Adipose tissue (tissue), 3 donors: ENCODE measurements at places on chromosomes 1 and 21. TPM values are rescaled to one million over a fixed set of nuclear protein-coding genes. Genes with fewer than 3 reads are reported as not detected.

B3GALNT2 gene
- 7.9 TPM for polyA plus RNA-seq

C1QC gene
- polyA plus RNA-seq = 138 TPM

MACO1 gene
- 6.4 TPM for polyA plus RNA-seq

CD1D gene
- polyA plus RNA-seq = not detected

RIPPLY3 gene
- polyA plus RNA-seq = 0.02 TPM

AGMAT gene
- 0.21 TPM for polyA plus RNA-seq

RPTN gene
- not detected for polyA plus RNA-seq

RXFP4 gene
- polyA plus RNA-seq = not detected

KCND3 gene
- 5.3 TPM for polyA plus RNA-seq

KRTAP13-2 gene
- polyA plus RNA-seq = not detected

ZNF683 gene
- not detected for polyA plus RNA-seq

MYCBP gene
- polyA plus RNA-seq = 13.0 TPM
